T-cell (primary cell): ENCODE measurements at places on chromosomes 6 and 20.

DNA sequence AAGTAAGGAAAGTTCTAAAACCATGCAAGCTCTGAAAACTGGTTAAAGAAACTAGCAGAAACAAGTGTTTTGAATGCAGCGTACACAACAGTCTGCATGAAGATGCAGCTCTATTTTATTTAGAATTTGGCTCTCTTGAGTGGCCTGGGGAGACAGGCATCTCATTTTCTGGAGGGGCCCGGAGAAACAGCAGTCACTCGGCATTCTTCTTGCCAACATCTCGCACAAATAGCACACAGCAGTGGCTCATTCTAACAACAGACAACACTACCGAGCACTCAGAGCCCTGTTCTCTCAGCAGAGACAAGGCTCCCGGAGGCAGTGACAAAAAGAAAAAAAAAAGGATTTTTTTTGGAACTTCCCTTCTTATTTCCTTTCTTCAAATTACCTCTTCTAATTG lies 108.5 kb upstream of the STMND1 start:
- no peak for DNase-seq

GRCh38 chr6:1107578-1107977 lies 204.3 kb upstream of the FOXQ1 start:
- no peak for DNase-seq

GRCh38 chr6:50289366-50289765 lies 239.6 kb upstream of the DEFB112 start:
- no peak for DNase-seq

DNA sequence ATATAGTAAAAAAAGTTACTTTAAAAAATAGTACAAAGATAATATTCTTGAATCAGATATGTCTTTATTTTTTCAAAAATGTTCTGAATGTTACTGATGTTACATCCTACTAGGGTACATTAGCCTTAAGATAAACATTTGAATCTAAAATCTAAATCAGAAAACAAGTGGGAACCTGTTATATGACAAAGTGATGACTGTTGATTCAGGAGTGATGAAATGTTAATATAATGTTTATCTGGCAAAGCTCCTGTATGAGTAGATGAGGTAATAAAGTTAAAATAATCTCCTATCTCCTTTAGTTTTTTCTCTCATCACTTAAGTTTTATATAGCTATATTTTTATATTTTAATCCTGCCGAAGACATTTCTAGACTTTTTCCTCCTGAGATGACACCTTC lies 4.2 kb downstream of the DOP1A start:
- no peak for DNase-seq

GRCh38 chr20:25992146-25992545 lies 295.5 kb upstream of the ZNF337 start:
- DNase-seq: no peak

- no peak for DNase-seq
Observed at GRCh38 chr20:12728782-12729181, 280.0 kb upstream of the SPTLC3 start.

DNA sequence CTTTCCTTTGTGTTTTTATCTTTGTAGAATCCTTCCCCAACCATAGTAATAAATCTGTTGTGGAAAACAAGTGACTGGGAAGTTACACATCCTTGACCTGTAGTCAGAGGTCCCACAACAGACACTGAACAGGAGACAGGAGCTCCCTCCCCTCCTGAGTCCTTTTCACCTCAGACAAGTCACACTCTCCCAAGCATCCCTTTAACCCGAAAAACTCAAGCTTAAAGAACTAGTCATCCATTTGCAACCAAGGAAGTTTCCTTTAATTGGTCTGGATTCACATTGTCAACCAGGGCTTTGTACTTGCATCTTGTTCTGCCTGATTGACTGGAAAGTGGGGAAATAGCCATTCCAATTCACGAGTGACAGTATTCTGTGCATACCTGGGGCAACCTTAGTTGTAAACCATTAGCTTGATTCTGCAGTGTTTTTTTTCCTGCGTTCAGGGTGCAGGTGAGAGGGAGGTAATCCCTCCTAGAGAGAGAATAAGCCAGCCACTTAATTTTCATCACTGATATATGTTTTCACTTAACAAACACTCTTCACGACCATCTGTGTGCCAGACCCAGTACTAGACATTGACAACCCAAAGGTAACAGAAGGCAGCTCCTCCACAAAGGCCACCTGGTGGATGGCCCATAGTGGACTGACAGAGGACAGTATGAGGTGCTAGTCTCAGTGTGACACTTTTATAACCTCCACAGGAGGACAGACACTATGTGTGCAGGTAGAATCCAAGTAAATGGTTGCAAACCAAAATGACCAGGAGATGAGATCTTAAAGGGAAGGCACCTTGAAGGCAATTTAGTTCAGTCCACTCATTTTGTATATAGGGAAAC lies 112.4 kb downstream of the SLX4IP start:
- no peak for DNase-seq

DNA sequence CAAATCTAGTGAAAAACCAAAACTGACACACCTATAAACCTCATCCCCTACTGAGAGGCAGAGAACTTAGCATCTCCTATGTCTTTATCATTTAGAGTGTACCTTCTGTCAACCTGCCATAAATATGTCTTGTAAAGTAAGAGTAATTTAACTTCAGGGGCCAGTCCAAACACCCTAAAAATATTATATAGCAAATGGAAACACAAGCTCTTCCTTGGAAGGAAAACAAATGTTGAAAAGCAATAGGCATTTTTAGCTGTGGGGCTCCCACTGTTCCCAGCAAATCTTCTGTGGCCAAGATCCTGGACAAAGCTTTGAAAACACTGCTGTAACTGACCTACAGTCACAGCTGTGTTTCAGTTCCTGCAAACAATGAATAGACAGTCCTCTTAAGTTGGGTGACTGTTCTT lies 140.0 kb upstream of the RNF217 start:
- no peak for DNase-seq

DNA sequence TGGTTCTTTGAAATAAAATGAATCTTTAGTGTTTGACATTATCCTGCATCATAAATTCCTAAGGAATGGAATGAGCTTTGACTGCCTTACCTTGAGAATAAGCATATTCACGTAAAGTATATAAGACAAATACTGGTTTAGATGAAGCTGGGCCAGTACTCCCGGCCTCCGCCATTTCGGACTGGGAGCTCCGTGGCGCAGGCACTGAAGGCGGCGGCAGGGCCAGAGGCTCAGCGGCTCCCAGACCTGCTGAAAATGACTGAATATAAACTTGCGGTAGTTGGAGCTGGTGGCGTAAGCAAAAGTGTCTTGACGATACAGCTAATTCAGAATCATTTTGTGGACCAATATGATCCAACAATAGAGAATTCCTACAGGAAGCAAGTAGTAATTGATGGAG lies 76.2 kb upstream of the FAM83B start:
- DNase-seq: no peak

GRCh38 chr6:159727717-159728445 lies 575 bp downstream of the WTAP start:
- no peak for DNase-seq

DNA sequence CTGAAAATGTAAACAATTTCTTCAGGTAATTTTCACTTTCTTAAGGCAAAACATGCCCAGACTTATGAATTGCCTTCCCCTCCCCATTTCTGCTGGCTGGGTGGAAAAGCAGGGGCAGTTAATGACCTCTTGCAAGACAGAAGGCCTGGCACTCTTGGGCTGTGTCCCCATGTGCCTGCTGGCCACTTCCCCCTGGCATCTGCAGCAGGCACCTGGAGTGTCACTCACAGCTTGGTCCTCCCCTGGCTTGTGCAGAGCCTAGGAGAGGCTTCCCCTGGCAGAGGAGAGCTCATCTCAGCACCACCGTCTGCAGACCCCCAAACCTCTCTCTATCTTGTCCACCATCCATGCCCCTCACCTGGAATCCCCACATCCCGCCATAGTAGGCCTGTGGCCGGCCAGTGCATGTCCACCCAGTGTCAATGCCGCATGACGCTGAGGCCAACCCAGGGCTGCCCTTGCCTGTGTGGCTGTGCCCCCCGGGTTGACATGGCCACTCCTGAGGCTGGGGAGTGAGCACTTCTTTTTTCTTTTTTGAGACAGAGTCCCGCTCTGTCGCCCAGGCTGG lies 83.5 kb upstream of the SLC22A23 start:
- DNase-seq: no peak

DNA sequence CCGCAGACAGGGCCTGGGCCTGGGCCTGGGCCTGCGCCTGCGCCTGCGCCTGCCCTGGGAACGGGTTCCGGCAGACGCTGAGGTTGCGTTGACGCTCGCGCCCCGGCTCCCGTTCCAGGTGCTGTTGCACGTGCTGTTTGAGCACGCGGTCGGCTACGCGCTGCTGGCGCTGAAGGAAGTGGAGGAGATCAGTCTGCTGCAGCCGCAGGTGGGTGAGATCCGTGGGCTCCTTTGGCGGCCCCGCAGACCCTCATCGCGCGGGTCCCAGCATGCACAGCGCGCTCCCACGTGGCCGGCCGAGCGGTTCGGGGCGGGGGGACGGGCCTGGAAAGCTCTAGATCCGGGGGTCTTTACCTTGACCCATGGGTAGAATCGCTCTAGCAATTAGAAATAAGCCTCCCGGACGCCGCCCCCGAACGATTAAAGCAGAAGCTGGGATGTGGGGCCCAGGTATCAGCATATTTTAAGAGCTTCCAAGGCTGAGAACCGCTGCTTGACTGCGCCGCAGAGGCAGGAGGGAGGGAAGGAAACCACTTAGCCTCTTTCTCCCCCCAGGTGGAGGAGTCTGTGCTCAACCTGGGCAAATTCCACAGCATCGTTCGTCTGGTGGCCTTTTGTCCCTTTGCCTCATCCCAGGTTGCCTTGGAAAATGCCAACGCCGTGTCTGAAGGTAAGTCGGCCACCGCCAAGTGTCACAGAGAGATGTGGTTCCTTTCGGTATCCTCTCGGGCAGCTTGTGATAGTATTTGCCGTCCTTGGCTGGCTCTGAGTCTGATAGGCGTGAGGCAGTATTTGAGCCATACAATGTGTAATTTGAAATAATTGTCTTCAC lies 508 bp downstream of the NOP56 start:
- no peak for DNase-seq

DNA sequence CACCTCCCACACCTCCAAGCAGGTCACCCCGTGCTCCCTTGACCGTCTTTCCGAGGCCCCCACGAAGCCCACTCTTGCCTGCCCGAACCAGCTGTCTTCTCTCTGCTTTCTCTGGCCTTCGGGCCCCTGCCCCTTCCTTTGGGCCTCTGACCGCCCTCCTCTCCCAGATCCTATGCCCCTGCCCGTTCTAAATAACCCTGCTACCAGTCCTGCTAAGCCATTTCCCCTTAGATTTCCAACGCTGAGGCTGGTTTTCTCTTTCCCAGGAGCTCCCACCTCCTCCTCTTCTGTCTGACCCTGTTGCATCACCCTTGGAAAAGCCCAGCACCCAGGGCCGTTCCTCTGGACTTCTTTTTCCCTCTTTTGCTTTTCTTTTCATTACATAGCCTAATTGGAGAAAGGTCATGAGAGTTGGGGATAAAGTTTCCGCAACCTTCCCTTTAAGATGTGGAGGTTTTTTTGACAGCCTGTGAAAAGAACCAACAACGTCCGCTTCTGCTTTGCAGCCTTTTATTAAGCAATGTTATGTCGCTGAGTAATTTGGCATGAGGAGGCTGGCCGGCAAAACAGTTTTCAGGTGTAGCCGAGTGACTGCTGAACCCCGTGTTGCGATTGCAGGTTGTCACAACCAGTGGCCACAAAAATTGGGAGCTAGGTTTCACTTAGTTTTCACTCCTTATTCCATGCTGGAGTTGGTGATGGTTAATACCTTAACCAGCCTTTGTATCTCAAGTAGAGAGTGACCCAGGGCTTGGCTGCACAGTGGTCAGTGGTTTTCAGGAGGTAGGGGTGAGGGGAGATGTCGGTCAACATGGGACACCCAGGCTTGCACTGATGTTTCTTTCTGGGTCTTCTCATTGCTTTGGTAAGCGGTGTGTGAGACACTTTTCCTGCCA lies 970 bp downstream of the BLTP3A start:
- no peak for DNase-seq

DNA sequence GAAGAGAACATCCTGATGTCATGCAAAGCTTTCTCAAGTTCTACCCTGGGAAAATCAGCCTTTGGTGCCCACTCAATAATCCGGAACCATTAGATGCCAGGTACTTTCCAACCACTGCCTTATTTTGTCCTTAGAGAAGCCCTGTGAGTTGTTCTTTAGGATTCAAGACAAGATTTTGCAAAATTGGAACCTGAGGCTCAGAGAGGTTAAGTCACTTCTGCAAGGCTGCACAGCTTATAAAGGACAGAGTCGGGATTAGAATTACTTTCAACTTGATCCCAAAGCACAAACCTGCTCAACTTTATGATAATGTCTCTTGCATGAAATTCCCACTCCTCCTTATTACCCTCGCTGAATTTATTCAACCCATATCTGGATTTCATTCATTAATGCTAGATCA lies 287.2 kb downstream of the PTPRT start:
- no peak for DNase-seq

DNA sequence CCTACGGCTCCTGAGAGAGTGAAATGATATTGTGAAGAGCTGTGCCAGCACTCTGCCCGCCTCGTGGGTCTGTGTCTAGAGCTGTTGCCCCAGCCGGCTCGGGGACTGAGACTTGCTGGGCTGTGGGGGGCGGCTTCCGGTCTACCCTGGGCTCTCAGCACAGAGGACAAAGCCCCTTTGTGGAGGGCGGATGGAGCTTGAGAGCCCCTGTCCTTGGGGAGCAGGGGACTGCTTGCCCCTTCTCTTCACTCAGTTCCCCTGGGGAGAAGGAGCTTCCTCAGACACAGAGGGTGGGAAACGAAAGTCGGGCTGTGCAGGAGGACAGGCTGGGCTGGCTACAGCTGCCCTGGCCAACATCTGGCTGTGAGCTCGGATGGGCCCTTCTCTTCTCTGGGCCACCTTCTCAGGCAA lies 11.0 kb downstream of the SRC start:
- DNase-seq: no peak

DNA sequence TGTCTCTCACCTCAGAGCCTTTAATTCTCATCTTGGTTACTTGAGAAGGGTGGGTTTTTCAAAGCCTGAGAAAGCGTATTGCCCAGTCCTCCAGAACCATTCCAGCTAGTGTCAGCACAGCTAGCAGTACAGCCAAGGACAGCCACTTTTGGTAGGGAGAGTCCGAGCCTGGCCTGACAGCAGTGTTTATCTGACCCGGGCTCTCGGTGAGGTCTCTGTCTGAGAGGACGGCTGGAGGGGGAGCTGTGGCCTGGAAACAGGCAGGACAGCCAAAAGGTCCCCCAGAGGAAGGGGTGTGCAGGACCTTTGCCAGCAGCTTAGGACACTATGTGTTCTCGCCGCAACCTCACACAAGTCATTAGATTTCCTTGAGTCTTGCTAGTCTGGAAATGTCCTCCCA lies 38.8 kb downstream of the LYRM2 start:
- no peak for DNase-seq

- no peak for DNase-seq
Observed at GRCh38 chr6:101114703-101115102, 233.6 kb upstream of the ASCC3 start.
